ENCODE measurements at places on chromosomes 16 and 17.
A peak's percentile ranks its signal among the peaks of the same experiment; 100 is the strongest.

GRCh38 chr16:62596584-62596983, 560.3 kb upstream of the CDH8 start:
- no peak for DNase-seq

- no peak for DNase-seq
These were observed 10.7 kb upstream of the ATP2A3 start for GRCh38 chr17:3974980-3975379.

DNA sequence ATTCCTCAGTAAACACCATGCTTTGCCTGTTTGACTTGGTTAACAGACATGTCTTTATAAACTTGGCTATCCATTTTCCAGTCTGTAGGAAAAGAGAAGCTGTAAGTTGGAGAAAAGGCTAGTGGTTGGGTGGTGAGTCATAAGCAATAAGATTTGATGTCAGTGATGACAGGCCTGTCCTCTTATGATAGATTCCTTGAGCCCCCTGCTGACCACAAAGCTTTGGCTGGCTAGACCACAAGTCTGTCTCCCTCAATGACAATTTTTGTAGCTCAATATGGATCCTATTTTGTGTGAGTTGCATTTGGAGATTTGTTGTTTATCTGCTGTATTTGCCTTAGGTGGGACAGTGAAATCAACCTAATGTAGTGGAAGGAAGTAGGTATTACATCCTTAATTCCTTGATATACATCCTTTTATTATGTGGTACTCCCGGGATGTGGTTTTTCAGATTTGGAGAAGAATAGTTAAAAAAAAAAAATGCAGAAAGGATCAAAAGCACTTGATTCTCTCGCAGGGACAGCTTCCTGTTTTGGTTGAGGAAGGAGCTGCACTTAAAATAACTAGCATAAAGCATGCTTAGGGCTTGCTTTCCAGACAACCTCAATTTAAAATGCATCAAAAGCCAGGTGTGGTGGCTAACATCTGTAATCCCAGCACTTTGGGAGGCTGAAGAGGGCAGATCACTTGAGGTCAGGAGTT, 67.4 kb downstream of the SIAH1 start:
- no peak for DNase-seq

- no peak for DNase-seq
These were observed 68.4 kb downstream of the CMC2 start for GRCh38 chr16:80938004-80938878.

DNA sequence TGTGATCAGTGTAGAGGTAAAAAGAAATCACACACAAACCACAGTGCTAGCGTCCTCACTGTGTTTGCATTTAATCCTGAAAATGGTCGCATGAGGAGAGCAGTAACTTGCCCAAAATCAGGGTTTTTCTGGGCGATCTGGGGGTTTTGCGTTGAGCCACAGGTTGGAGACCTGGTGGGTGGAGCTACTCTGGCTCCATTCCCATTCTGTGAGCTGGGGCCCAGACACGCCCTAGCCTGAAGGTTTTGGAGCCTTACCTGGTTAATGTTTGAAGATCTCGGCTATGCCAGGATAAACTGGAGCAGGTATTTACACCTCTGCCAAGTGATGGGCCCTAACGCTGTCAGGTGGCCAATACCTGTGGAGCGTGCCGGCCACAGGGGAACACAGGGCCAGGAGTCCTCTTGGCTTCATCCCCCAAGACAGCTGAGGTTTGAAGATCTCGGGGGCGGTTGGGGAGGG, 48.4 kb downstream of the MPRIP start:
- no peak for DNase-seq

DNA sequence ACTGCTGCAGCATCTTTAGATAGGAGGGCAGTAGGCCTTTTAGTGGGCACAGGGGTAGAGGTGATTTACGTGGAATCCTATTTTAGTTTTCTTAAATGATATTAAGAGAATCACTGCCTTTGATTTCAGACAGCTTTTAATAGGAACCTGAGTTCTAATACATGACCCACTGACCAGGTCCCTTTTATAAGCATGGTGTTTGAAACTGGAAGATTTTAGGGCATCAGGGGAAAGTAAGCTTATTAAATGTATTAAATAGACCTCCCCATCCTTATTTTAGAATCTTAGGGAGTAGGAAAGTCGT, 2.0 kb downstream of the MSL1 start:
- DNase-seq = no peak

DNA sequence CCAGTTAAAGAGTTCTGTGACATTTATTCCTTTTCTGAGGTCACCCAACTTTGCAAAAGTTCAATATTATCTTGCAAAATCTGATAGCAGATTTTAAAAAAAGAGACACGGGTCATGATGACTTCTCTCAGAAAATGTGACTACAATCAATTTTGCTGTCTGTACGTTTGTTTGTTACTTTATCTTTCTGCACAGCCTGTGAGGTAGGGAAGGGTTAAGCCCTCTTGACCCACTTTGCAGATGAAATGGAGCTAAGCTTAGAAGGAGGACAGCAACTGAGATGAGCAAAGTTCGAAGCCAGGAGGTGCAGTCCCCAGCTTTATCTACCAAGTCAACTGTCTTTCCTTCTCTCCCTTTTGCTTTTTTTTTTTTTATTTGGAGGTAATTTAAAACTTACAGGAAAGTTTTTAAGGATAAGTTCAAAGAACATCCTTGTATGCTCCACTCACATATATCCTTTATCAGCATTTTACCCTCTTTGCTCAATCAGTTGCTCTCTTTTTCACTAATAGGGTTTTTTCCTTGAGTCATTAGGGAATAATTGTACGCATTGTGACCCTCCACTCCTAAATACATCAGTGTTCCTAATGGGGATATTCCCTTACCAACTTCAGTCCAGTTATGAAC, 86.8 kb downstream of the MSI2 start:
- DNase-seq = no peak

DNA sequence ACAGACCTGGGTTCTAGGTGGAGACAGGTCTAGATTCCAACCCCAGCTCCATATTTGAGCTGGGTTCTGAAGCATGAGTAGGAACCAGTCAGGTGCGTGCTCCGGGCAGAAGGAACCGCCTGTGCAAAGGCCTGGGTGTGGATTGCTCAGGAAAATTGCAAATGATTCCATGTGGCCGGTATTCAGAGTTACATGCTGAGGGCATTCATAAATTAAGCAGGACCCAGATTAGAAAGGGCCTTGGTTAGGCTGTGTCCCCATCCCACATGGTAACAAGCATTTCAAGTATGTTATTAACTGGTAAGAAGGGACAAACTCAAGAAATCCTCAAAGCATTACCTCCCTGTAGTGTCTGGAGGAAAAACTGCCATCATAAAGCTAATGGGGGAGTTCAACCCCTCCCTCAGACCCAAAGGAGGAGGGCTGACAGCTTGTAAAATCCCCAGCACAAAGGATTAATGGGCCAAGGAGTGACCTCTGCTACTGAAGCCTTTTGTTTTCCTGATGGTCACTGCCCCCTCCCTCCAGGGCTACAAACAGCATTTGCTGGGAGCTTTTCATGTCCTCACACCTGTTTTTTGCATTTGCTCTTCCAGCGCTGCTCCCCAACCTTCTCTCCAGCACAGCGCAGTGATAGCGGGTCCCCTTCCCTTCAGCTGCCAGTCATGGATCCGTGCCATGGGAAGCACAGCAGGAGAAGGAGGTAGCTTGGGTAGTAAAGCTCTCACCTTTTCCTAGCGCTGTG, 218.0 kb downstream of the C16orf95 start:
- DNase-seq = no peak

DNA sequence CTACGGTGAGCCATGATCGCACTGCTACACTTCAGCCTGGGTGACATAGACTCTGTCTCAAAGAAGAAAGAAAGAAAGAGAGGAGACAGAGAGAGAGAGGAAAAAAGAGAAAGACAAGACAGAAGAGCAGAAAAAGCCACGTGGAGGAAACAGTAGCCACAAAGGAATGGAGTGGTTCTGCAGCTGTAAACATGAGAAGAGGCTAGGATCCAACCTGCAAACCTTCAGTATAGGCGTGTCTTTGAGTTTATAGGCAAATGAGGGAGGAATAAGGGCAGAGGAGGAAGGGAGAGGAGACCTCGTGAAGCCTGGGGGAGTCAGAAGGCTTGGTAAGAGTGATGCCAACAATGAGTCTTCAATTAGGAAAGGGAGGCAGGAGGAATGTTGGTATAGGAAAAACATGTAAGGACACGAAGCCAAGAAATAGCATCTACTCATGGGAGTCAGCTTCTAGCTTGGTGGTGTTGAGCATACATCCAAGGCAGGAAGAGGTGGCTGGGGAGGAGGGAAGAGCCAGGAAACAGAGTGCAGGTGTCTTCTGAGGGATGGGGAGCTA, 3.9 kb downstream of the MED9 start:
- DNase-seq = no peak

- DNase-seq = peak; percentile 65
These were observed 1.4 kb upstream of the BAHCC1 start for GRCh38 chr17:81393684-81394376.

DNA sequence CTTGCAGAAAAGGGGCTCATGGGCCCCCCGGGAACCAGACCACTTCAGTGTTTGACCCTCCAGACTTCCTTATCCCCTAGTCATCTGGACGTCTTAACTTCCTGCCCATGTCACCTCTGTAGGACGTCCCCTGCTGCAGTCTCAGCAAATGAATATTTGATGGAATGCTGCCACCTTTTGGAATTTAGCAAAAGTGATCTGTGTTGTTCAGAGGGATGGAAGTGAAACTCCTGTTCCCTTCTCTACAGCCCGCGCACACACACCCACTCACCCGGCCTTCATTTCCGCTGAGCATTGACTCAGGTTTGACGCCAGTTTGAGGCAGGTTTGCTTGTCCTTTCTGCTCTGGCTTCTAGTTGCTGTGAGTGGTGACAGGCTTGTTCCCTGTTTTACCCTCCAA, 507.2 kb upstream of the EEF2KMT start:
- no peak for DNase-seq

DNA sequence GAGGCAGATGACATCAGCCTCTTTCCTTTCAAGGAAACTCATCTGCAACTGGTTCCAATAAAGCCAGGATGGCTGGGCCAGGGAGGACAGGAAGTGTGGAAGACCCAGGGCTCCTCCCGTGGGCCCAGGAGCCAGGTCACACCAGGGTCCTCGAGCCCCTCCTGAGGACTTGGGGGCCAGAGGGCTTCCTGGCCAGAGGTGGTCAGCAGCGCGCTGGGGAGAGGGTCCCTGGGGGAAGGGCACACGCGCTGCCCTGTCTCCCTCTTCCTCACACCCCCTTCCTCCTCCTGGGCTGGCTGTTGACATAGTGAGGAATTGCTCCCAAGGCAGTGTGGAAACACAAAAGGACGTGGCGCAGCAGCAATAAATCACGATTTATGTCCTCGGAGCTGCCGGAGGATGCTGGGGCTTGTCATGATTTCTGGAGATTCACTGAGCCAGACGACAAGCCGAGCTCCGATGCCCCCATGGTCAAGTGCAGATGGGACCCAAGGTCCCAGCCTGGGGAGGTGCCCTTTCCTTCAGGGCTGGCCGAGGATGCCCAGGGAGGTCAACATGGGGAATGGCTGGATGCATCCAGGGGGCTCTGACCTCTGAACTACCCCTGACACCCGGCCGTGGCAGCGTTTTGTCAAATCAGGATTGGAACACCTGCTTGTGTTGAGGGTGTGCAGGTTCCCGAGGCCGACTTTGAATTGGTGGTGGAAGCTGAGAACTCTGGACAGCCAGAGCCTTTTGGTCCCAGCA, 152.6 kb downstream of the IRF8 start:
- DNase-seq = no peak

DNA sequence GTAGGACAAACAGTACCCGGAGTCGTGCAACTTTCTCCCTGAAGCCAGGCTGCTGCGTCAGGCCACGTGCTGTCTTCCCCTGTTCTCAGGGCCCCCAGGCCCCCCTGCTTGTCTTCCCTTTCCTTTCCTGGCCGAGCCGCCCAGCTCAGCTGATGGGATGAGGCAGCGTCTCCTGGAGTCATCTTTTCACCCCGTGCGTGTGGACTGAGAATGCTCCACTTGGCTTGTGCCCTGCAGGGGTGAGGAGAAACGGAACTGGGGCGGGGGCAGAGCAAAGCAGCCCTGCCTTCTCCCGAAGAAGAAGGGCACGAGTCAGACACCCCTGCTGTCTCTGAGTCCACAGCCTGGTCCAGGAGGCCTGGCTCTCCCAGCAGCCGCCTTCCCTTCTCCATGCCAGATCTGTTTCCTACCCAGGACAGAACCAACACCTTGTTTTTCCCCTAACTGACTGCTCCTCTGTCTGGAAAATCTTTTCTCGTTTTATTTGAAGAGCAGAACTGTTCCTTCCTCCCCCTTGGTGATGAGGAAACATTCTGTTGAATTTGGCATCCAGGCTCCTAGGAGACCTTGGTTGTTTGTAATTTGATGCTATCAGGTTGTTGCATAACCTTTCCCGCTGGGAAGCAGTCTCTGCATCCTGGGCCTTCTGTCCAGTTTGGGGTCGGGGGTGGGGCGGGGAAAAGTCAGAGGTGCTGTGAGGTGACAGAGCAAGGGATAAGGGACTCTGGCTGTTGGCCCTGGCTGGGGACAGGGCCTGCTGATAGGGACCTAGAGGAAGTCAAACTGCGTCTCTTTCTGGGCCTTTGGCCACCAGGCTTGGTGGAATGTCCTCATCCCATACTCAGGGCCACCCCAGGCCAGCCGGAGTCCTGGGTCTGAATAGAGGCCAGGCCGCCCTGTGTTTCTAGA, 78.8 kb downstream of the WIPI1 start:
- no peak for DNase-seq

- no peak for DNase-seq
These were observed at the start of gene CTRB2 for GRCh38 chr16:75206749-75207451. Gene CTRB2, minus strand, starts transcription at chr16:75207161. Its CDS starts 20 bp downstream, at chr16:75207141.

GRCh38 chr17:72064606-72065193, 56.1 kb upstream of the SOX9 start:
- no peak for DNase-seq

DNA sequence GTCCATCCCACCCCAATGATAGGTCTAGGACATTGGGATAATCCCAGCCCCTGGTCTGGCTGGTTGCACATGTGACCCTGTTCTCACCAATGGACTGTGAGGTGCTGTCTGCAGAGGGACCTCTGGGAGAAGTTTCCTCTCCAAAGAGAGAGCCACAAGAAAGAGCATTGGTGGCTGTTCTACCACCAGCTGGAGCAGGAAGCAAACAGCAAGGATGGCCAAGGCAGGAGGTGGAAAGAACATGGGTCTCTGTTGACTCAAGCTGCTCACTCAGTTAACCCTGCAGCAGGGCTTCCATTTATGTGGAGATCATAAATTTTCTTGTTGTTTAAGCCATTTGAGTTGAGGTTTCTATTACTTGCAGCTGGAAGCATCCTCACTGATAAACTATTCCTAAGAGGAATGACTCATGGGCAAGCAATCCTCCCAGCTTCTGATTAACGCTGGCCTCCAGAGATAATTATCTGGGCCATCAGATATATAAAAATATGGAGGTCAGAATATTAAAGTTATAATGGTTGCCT, 52.6 kb downstream of the CYB5B start:
- DNase-seq = no peak

- no peak for DNase-seq
These were observed 2.1 kb upstream of the DNASE1L2 start for GRCh38 chr16:2233872-2234812.

DNA sequence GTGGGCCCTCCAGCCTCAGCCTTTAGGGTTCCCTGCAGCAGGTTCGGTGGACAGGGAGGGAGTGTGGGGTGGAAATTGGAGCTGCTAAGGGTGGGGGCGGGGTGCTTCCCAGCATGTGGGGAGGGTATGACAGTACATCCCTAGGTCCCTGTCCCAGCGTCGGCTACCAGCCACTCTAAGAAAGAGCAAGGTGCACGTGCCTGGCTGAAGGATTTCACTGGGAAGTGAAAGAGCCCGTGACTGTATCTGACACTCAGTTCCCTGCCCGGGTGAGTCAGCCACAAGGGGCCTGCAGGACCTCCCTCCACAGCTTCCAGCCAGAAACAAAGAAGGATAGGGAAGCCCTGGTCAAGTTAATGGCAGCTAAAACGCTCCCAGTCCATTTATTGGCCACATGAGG, 4.1 kb downstream of the SNRNP25 start:
- DNase-seq = no peak

GRCh38 chr17:66146394-66146793, 45.5 kb downstream of the CEP112 start:
- no peak for DNase-seq
